ENCODE measurements at places on chromosomes 11 and 22.

DNA sequence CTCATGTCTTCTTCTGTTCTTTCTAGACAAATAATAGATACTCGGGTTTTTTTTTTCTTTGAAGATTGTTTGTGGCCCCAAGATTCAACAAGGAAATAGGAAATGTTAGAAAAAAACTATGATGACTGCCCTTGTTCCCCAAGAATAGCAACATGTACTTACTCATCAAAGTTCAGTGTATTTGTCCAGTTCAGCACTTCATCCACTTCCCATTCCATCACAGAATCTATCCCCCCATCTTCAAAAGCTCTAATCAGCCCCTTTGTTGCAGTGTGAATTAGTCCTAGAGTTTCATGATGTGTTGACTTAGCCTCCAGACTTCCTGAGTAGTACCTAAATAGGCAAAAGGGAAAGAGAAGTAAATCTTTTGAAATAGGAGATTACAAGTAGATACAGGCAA lies 74.3 kb downstream of the C11orf65 start:
- DNase-seq: no peak

- DNase-seq: no peak
Observed at GRCh38 chr22:24418786-24419474, 8.5 kb upstream of the ADORA2A start.

GRCh38 chr11:117411736-117412135 lies 84.1 kb downstream of the CEP164 start:
- no peak for DNase-seq

- no peak for DNase-seq
Observed at GRCh38 chr11:8266246-8267241, 2.9 kb upstream of the LMO1 start.

GRCh38 chr11:67780056-67780455 lies 105.6 kb upstream of the ALDH3B2 start:
- no peak for DNase-seq

GRCh38 chr11:16946477-16947282 lies 67.5 kb downstream of the PLEKHA7 start:
- DNase-seq: no peak

GRCh38 chr11:115630214-115630613 lies 126.0 kb upstream of the CADM1 start:
- DNase-seq: no peak

- no peak for DNase-seq
Observed at GRCh38 chr11:33256031-33256812, 959 bp upstream of the HIPK3 start.

GRCh38 chr22:42425337-42425988 lies 6.7 kb downstream of the NFAM1 start:
- no peak for DNase-seq

- no peak for DNase-seq
Observed at GRCh38 chr22:32661296-32661695, 140.2 kb upstream of the TIMP3 start.

GRCh38 chr22:45202333-45203149 lies 38.2 kb downstream of the KIAA0930 start:
- peak; percentile 38 for DNase-seq

GRCh38 chr11:17813391-17814059 lies 78.9 kb downstream of the KCNC1 start:
- peak; percentile 76 for DNase-seq

- peak; percentile 39 for DNase-seq
Observed at GRCh38 chr11:101436511-101437142, 147.2 kb downstream of the TRPC6 start.

DNA sequence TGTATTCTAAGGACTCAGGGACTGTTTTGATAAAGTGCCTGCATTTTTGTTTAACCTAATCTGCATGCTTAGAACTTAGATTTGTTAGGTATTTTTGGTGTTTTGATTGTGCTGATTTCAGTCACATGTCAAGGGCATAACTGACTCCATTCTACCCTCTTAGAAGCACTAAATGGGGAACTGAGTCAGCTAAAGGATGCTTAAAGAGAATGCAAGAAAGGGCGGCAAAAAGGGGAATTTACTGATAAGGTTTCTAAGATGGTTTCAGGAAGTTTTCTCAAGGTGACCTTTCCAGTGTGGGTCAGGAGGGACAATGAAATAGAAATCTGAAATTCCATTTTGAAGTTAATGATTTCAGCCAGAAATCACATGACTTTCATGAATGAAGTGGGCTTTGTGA lies 43.0 kb downstream of the MMP20 start:
- no peak for DNase-seq

DNA sequence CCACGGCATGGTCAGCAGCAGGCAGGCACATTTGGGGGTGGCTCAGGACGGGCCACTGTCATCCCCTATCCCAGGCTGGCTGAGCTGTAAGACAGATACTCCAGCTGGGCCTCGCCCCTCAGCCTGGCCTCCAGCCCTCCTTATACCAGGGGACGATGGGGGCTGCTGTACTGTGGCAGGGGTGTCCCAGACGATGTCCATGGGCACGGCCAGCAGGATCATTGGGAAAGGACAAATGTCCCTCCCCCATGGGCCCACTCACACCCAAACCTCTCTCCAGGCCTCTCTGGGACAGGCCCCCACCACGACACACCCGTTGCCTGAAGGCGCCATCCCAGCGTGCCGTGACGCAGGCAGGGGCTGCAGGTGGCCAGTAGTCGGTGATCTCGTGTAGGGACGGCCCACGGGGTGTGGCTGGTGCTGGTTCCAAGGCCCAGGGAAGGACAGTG lies 1.5 kb upstream of the IL17REL start:
- DNase-seq: no peak

GRCh38 chr11:134224710-134225664 lies 516 bp downstream of the VPS26B start:
- DNase-seq: peak; percentile 29

GRCh38 chr11:69138265-69138664 lies 17.5 kb upstream of the SMIM38 start:
- DNase-seq: peak; percentile 64

DNA sequence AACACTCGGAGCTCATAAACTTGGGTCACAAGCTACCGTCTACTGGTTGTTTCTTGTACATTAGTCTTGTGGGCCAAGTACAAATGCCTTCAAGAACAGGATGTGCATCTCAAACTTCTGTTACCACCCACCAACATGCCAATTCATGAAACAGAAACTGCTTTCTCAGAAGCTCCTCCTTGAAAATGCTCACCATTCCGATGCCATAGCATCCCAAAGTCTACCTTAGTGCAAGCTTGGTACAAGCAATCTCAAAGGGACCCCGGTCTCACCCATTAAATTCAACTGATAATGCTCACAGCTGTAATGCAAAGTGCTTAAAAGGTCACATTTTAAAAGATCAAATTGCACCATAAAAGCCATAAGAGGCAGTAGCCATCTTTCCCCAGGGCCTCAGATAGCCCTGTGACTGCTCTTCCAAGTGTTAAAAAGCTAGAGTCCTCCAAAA lies 31.8 kb upstream of the CCDC34 start:
- DNase-seq: no peak

- DNase-seq: no peak
Observed at GRCh38 chr11:122101625-122102291, 14.3 kb downstream of the BLID start.

- no peak for DNase-seq
Observed at GRCh38 chr11:11445441-11446185, 92.6 kb upstream of the CSNK2A3 start.

DNA sequence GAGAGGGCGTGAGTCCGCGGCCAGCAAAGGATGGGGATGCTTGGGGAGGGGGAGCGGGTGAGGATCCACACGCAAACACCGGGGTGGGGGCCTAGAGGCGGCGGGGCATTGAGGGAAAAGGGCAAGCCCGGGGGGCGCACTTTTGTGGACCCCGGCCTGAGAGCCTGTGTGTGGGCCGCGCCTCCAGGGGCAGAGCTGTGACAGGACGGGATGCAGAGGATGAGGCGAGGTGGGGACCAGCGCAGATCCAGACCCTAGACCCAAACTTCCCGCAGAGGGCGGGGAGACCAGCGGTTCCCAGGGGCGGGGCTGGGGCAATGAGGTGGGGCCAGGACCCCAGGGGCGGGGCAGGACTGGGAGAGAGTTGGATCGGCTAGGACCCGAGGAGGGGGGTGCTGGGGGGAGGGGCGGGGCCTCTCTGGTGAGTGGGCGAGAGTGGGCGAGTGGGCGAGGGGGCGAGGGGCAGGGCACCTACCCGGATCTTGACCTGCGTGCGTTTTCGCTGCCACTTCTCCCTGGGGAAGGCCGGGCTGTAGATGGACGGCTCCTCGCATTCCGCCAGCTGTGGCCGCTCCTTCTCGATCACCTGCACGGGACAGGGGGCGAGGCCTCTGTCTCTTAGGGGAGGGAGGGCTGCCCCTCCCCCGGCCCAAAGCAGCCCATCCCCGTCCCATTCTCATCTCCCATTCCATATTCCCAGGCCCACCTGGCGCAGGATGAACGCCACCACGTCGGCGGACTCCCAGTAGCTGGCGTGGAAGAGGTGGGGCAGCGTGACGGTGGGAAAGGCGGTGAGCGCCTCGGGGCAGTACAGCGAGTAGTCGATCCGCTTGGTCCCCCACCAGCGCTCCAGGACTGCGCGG lies 10.6 kb downstream of the PITPNM1 start:
- no peak for DNase-seq

- DNase-seq: no peak
Observed at GRCh38 chr22:29457730-29458129, 19.3 kb downstream of the RFPL1 start.
